ENCODE measurements at places on chromosomes 2 and 18. TPM values are rescaled to one million over a fixed set of nuclear protein-coding genes. Genes with fewer than 3 reads are reported as not detected.

The CYP26B1 gene
- 1.9 TPM for total RNA-seq

The DLGAP1 gene
- 0.28 TPM for total RNA-seq

The MYCN gene
- total RNA-seq: 0.20 TPM

The ESPNL gene
- 0.40 TPM for total RNA-seq

The SUMO1 gene
- 58.9 TPM for total RNA-seq

The TDRD15 gene
- not detected for total RNA-seq

The EVX2 gene
- total RNA-seq: not detected

The CENPA gene
- 10.2 TPM for total RNA-seq

The CTDP1 gene
- total RNA-seq: 10.7 TPM

The CWC22 gene
- 11.1 TPM for total RNA-seq

The C2orf42 gene
- total RNA-seq: 4.9 TPM

The SERPINB2 gene
- total RNA-seq: 139 TPM
